ENCODE measurements at places on chromosomes 6 and 20.

DNA sequence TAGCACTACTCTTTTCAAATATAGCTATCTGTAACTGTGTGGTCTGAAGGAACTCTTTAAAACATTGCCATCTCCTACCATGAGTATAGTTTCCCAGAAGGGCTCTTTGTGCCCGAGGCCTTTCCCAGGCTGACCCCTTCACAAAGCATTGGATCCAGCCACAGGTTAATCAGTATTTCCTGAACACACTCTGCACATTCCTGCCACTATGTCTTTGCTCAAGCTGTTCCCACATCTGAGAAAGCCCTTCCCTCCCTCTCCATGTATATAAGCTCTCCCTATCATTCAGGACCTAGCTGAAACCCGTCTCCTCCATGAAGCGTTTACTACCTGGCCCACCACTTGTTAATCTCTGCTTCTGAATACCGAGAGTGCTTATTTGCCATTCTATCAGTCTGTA, 47.8 kb upstream of the PKHD1 start:
- no peak for DNase-seq

DNA sequence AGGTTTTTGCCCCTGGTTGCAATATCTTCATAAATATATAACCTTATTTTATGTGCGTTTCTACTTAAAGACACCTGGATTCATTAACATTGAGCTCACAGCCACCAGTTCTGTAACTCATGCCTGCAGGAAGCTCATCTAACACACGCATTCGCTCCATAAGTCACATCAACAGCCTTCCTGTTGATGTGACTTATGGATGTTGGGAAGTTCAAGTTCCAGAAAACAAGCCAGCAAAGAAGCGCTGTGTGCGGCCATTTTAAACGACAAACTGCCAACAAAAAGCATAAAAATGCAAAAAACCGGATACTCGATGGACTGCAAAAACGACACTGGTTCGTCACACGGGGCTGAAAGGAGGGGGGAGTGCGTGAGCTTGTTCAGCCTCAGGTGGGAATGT, 77.9 kb upstream of the NFATC2 start:
- no peak for DNase-seq

DNA sequence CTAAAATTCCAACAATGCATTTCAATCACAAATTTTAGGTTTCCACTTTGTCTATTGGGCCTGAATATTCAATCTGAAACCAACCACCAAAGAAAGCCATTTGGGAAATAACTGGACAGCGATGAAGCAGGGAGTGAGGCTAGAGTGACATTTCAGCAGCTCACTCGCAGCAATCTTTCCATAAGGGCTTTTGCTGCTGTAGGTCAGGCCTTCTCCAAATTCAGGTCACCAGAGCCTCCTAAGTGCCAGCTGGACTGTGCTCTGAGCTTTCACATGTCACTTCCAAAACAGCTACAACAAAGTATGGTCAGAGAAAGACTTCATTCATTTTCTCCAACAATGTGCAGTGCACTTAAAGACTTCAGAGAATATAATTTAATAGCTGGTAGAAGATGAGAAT, 194.8 kb downstream of the FRK start:
- DNase-seq = no peak

- DNase-seq = no peak
These were observed 54.6 kb upstream of the SLC32A1 start for GRCh38 chr20:38669688-38670087.

GRCh38 chr6:41509580-41509979, 36.6 kb upstream of the FOXP4 start:
- no peak for DNase-seq

GRCh38 chr6:123570813-123571684, 65.7 kb downstream of the TRDN start:
- no peak for DNase-seq

GRCh38 chr6:106693418-106693817, 64.0 kb downstream of the QRSL1 start:
- DNase-seq = no peak

- DNase-seq = no peak
These were observed 11.7 kb downstream of the FIG4 start for GRCh38 chr6:109702791-109703190.

- DNase-seq = no peak
These were observed 334.1 kb upstream of the CITED2 start for GRCh38 chr6:139708337-139709199.

- no peak for DNase-seq
These were observed 11.7 kb downstream of the ZBTB46 start for GRCh38 chr20:63819224-63819921.

GRCh38 chr6:71387179-71387578, 98.6 kb downstream of the OGFRL1 start:
- no peak for DNase-seq

DNA sequence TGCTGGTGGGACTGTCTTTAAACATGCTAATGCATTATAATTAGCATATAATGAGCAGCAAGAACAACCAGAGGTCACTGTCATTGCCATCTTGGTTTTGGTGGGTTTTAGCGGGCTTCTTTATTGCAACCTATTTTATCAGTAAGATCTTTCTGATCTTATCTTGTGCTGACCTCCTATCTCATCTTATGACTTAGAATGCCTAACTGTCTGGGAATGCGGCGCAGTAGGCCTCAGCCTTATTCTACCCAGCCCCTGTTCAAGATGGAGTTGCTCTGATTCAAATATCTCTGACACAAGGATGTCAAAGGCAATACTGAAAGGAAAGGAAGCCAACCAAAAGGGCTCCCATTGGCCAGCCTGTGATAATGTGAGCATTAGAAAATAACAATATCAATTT, 29.8 kb upstream of the SEC63 start:
- DNase-seq = no peak

GRCh38 chr20:199996-200395, 10.5 kb upstream of the DEFB128 start:
- no peak for DNase-seq

- no peak for DNase-seq
These were observed 69.1 kb downstream of the CD164 start for GRCh38 chr6:109313139-109313538.

DNA sequence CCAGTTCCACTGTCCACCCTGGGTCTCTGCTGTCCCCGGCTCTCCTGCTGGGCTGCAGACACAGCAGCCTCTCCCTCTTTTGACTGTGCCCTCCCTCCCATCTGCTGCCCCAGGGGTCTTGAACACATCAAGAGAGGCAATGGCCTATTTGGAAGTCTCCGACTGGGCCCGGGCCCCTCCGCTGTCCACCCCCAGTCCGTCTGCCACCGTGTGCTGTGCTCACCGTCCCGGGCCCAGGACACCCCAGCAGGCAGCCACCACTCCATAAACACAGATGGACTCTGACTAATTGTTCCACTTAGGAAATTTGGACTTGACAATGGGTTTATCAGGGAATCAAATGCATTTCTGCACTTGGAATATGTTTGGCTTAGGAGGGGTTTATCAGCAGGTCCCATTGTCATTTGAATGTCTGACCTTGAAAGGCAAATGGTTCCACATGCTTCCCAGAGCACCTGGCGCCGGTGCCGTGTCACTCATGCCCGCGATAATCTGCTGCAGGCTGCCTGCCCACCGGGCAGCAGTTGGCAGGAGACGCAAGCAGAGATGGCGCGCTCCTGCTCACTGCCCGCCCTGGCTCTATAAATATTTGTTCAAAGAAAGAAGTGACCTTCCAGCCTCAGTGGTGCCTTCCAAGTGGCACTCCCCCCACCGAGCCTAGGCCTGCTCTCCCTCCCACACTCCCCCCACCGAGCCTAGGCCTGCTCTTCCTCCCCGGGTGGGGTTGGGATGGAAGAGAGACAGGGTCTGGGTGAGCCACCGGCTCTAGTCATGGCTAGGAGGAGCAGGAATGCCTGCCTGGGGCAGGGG, 18.8 kb upstream of the FRMD1 start:
- no peak for DNase-seq

GRCh38 chr6:37862430-37862829, 42.9 kb downstream of the ZFAND3 start:
- no peak for DNase-seq

DNA sequence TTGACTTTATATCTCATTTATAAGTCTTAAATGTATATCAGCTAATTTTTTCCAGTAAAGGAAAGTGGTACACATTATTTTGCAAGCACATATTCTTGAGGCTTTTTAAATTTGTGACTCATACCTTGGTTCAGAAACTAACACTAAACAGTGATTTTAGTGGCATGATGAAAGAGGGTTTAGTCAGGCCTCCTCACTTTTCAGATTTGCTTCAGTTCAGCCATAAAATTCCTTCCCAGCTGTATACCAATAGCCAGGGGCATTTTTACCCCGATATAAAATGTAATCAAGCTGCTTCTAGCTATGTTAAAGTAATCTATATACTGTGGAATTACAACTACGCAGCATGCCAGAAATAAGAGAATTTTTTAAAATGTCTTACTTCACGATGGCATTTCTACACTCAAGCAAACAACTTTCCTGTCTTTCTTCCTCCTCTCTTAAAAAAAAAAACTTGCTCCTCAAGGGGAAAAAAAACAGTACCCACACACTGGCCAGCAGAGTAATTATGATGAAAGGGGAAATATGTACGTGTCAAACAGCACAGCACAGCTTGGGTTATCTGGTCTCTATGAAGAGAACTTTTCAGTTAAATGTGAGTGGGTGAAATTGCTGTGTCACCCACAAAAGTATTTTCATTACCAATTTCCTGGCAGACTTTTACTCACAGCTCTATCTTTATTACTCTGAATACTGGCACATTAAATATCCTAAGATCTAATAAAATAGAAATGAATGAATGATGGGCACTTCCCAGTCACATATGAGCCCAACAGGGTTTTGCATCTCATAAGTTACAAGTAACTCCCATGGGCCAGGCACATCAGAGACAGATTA, 244.8 kb upstream of the TENT5A start:
- DNase-seq = no peak

- DNase-seq = no peak
These were observed 252.8 kb upstream of the CHD6 start for GRCh38 chr20:41870869-41871462.

GRCh38 chr6:52597738-52598122, 20.9 kb upstream of the TRAM2 start:
- no peak for DNase-seq

DNA sequence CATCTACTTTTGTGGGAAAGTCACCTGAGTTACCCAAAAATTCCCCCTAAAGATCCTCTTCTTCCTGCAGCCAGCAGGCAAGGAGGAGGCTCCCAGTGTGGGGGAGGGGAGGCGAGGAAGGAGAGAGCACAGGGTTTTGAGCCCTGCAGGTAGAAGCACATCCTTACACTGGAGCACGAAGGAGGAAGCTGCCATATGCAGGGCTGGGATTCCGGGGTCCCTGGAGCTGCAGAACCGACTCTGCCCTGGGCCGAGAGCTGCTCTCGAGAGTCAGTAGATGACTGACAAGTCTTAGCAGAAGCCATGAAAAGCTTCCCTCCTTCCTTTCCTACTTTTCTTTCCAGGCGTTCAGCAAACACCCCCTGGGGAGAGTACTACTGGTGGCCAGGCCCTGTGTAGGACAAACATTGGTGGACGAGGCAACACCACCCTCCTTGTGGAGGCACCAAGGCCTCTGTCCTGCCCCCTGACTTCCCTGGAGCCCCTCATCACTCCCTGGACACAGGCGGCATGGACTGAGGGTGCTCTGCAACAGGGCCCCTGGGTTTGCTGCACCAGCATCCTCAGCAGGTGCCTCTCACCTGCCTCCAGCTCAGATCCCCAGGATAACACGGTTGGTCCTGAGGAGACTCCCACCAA, 211.7 kb upstream of the CST7 start:
- DNase-seq = no peak

DNA sequence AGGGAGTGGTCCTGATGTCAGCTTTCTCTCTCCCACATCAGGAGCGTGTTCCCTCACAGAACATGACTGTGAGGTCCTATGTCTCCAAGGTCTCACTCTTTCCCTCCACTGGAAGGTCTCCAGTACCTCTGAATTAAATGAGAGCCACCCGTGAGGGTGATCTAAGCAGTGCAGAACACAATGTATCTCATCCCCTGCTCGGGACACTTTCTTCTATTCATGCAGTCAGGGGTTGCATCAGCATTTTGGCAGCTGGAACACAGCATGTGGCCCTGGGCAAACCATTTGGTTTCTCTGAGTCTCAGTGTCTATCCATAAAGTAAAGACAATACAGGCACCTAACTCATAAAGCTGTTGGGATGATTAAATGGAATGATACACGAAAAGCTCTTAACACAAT, 34.2 kb downstream of the MAFB start:
- no peak for DNase-seq

- DNase-seq = no peak
These were observed 197.8 kb downstream of the HAO1 start for GRCh38 chr20:7742479-7742878.

DNA sequence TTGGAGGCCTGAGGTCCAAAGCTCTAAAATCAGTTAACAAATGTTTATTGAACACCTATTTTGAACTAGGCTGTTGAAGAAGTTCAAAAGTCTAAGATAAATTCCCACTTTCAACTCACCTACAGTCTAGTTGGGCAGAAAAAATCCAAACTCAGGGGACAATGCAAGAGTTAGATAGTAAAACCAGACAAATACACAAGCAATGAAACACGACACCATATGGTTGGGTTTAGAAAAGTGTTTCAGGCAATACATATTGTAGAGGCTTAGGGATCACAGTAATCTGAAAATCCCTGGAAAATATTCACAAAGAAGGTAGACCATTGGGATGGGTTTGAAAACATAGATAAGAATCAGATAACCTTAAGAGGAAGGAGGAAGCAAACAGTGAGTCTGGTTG, 1.3 kb upstream of the CARMIL1 start:
- DNase-seq = no peak

DNA sequence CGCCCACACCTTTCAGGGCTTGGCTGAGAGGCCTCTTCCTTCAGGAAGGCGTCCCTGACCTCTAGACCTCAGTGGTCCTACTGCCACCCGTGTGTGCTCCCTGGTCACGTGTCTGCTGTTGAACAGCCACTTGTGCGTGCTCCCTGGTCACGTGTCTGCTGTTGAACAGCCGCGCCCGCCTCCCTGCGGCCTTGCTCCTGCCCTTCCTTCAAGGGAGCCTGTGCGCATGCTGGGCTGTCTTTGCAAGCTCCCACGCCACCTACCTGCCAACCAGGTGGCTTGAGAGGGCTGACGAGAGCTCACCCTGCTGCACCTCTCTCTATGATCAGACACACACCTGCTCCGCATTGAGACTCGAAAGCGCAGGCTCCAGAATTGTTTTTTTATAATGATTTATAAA, 179.3 kb downstream of the BMP7 start:
- no peak for DNase-seq

DNA sequence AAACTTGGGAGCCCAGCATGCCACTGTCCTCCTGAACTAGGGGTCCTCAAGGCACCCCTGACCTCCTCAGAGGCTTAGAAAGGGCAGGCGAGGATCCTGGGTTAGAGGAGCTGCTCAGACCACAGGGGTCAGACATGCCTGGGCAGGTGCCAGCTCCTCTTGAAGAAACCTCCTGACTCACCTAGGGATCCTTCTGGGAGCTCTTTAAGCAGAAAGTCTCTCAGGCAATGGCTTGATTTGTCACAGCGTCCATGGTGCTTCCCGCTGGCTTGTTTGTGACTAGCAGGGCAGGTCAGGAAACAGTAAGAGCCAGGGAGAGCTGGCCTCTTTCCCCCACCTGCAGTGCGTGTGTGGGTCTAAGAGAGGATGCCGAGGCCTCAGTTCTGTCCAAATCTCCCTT, 174.5 kb upstream of the SNX9 start:
- DNase-seq = no peak
